ENCODE measurements at places on chromosomes 16 and 17. TPM values are rescaled to one million over a fixed set of nuclear protein-coding genes. Genes with fewer than 3 reads are reported as not detected.

GRCh38 chr17:7001318-7001961, 5.6 kb downstream of the ALOX12 start:
- DNase-seq: no peak
- H3K27me3 ChIP-seq: peaks cover 9% of the 10 kb centered on the region

Gene OMG
- polyA plus RNA-seq: 1.0 TPM

- H3K27ac ChIP-seq: no peak overlapping the region
- H3K4me3 ChIP-seq: no peak overlapping the region
- no peaks in the 10 kb centered on the region for H3K27me3 ChIP-seq
Observed at GRCh38 chr16:13083681-13084080, 182.3 kb downstream of the SHISA9 start.

- peaks cover 12% of the 10 kb centered on the region for H3K4me1 ChIP-seq
- no peaks in the 10 kb centered on the region for H3K27me3 ChIP-seq
- DNase-seq: no peak
- H3K4me3 ChIP-seq: no peak overlapping the region
- no peak overlapping the region for H3K27ac ChIP-seq
Observed at GRCh38 chr16:79559532-79559931, 41.0 kb downstream of the MAF start.

DNA sequence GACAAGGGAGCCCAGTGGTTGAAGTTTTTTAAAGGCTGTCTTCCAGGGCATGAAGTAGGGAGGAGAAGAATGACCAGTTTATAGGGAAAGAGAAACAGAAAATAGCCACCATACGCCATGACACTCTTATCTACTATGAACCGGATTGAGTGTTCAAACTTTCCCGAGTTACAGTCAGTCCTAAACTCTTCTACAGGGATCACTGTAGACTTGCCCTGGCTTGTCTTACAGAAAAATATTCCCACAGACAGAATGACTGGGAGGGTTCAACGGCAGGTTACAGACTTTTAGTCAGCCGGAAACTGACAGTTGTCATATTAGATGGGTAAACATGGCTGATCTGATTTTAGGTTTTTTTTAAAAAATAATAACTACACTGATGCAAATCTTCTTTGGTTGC, 662.5 kb upstream of the SOX9 start:
- no peak for DNase-seq
- H3K36me3 ChIP-seq: no peaks in the 10 kb centered on the region
- no peaks in the 10 kb centered on the region for H3K4me1 ChIP-seq
- no peak overlapping the region for H3K4me3 ChIP-seq
- H3K27me3 ChIP-seq: no peaks in the 10 kb centered on the region
- H3K27ac ChIP-seq: no peak overlapping the region

DNA sequence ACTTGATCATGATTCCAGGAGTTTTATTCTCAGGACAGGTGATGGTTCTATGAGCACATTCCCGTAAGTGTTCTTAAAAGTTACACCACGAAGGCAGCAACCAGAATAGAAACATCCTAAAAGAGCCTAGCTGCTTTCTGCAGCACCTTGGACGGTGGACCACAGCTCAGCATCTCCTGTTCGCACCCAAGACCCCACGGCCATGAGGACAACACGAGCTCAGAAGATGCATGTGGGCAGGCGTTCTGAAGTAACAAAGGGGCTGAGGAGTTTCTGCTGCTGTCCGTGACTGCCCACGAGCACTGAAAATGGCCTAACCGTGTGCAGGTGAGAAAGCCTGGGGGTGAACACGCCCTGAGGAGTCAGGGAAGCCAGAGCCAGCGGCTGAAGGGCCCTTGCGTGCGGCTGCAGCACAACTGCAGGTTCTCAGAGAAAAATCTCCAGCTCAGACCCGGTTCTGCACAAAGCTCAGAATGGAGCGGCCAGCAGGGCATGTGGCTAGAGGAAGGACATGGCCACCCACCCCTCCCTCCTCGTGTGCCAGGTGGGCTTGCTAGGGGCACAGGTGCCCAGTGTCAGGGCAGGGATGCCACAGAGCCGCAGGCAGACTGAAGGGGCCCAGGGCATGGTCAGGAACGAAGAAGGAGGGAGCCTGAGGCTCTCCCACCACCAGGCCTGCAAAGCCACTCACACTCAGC, 10.8 kb upstream of the C16orf95 start:
- H3K4me1 ChIP-seq: no peaks in the 10 kb centered on the region
- no peak for DNase-seq
- H3K27me3 ChIP-seq: no peaks in the 10 kb centered on the region
- no peak overlapping the region for H3K4me3 ChIP-seq
- H3K27ac ChIP-seq: no peak overlapping the region

DNA sequence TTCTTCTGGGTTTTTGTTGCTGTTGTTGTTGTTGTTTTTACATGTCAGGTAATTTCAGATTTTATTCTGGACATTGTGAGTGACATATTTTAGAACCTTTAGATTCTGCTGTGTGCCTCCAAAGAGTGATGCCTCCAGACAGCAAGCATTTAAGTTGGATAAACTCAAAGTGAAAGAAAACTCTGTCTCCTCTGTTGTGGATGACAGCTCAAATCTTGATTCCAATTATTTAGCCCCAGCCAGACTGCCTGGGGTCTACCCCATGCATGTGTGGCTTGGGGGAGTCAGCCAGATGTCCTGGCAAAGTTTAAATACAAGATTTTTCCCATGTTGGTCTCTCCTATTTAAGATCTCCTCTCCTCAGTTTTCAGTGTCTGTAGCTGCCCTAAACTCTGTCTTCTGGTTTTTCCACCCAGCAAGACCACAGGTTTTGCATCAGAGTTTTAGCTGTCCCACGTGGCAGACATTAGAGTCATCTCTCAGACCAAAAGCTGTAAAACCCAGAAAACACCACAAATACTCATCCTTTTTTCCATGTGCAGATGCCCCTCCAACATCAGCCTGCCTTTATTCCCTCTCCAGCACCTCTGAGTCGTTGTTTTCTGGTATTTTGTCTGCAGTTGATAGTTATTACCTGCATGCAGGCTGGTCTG, 19.4 kb upstream of the ZNF469 start:
- no peak overlapping the region for H3K27ac ChIP-seq
- no peaks in the 10 kb centered on the region for H3K4me1 ChIP-seq
- H3K27me3 ChIP-seq: no peaks in the 10 kb centered on the region

- DNase-seq: peak; percentile 7
- H3K4me3 ChIP-seq: peak overlapping the region; percentile 99
- H3K36me3 ChIP-seq: peaks cover 13% of the 10 kb centered on the region
- no peaks in the 10 kb centered on the region for H3K27me3 ChIP-seq
Observed at GRCh38 chr17:60524463-60525327, 1.3 kb downstream of the APPBP2 start.

Gene TP53TG3C
- polyA plus RNA-seq: not detected

DNA sequence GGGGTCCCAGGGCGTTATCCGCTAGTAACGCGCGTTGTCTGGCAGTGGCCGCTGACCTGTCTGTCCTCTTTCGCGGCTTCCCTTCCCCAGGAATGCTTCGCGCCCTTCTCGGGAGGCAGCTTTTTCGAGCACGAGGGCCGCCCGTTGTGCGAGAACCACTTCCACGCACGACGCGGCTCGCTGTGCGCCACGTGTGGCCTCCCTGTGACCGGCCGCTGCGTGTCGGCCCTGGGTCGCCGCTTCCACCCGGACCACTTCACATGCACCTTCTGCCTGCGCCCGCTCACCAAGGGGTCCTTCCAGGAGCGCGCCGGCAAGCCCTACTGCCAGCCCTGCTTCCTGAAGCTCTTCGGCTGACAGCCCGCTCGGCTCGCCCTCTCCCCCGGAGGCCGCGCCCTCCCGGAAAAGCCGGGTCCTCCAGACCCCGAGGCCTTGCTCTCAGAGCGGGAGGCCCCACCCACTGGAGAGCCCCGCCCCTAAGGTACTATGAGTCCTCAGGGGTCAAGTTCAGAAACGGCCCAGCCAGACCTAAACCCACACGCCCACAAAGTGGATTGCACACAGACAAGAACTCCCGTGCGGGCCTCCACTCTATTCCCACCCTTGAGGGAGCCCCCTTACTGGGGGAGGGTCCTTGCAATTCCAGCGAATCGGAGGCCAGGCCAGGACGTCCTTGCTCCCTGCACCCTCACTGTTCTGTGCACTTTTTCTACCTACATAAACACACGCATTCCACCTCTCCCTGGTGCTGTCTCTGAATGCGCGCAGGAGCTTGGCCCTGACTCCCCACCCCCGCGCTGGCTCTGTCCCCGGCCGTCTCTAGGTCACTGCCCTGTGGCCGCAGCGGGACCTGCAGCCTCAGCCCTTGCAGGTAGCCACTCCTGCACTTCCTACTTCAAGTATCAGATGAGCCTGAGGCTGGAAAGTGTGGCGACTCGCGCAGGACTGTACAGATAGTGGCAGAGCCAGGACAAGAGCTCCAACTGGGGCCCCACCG, 5.4 kb upstream of the SLC5A2 start:
- peak; percentile 91 for DNase-seq
- peaks cover 11% of the 10 kb centered on the region for H3K36me3 ChIP-seq
- no peaks in the 10 kb centered on the region for H3K27me3 ChIP-seq
- peaks cover 53% of the 10 kb centered on the region for H3K4me1 ChIP-seq
- H3K27ac ChIP-seq: peak overlapping the region; percentile 95

DNA sequence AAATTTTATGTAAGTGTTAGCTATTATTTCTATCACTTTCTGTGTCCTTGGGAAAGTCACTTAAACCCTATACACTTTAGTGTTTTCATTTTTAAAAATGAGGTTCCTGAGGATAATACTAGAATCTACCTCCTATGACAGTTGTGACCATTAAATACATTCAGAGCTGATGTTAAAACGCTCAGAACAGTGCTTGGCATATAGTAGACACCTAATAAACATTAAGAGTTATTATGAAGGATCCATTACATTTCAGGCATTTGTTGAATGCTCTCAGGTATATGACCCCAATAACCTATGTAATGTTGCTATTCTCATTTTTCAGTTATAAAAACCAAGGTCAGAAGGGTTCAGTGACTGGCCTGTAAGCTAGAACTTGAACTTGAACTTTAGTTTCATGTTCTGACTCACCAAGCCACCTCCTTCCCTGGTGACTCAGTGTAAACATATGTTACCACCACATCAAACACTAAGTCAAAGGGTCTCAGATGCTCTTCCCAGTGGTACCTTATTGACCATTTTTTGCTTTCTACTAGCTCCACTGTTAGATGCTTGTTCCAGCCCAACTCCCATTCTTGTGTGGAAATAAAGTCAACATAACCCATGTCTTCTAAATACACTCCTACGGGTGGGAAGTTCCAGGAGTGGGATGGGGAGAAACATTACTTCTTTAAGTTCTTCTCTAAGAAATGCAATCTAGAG, 47.6 kb downstream of the HSD17B2 start:
- DNase-seq: peak; percentile 78
- H3K27ac ChIP-seq: peak overlapping the region; percentile 71
- H3K27me3 ChIP-seq: no peaks in the 10 kb centered on the region
- H3K4me1 ChIP-seq: peaks cover 25% of the 10 kb centered on the region
- H3K36me3 ChIP-seq: no peaks in the 10 kb centered on the region

GRCh38 chr16:705431-706188, at the start of gene FBXL16:
FBXL16 (minus strand) TSS chr16:705801; CDS start chr16:697405, 8,396 bp downstream.
- H3K4me3 ChIP-seq: peak within 1 kb of the TSS; percentile 4
- peaks cover 91% of the 10 kb centered on the region for H3K27me3 ChIP-seq
- H3K4me1 ChIP-seq: peaks cover 4% of the 10 kb centered on the region
- no peak within 1 kb of the TSS for H3K27ac ChIP-seq
- no peaks in the 10 kb centered on the region for H3K36me3 ChIP-seq

GRCh38 chr17:1100382-1100781, 79.4 kb downstream of the ABR start:
- DNase-seq: no peak
- H3K4me3 ChIP-seq: no peak overlapping the region
- no peak overlapping the region for H3K27ac ChIP-seq

Gene ABCA8
- 16.8 TPM for polyA plus RNA-seq

GRCh38 chr17:80742091-80742490, 197.5 kb downstream of the RPTOR start:
- no peak overlapping the region for H3K27ac ChIP-seq
- no peak overlapping the region for H3K4me3 ChIP-seq
- no peak for DNase-seq
- peaks cover 6% of the 10 kb centered on the region for H3K36me3 ChIP-seq
- H3K4me1 ChIP-seq: no peaks in the 10 kb centered on the region
- H3K27me3 ChIP-seq: no peaks in the 10 kb centered on the region

GRCh38 chr16:2964475-2965336, 631 bp downstream of the KREMEN2 start:
- H3K4me3 ChIP-seq: peak overlapping the region; percentile 13
- H3K4me1 ChIP-seq: peaks cover 32% of the 10 kb centered on the region
- DNase-seq: peak; percentile 56
- H3K27ac ChIP-seq: no peak overlapping the region

GRCh38 chr17:64156670-64157069, 26.7 kb upstream of the ERN1 start:
- no peak overlapping the region for H3K4me3 ChIP-seq
- H3K27me3 ChIP-seq: no peaks in the 10 kb centered on the region
- H3K4me1 ChIP-seq: peaks cover 12% of the 10 kb centered on the region
- DNase-seq: no peak
- peaks cover 52% of the 10 kb centered on the region for H3K36me3 ChIP-seq

GRCh38 chr17:3704931-3705717, 9.2 kb upstream of the P2RX5 start:
- no peak overlapping the region for H3K27ac ChIP-seq
- H3K4me1 ChIP-seq: no peaks in the 10 kb centered on the region
- no peak overlapping the region for H3K4me3 ChIP-seq
- no peak for DNase-seq

- H3K4me3 ChIP-seq: no peak overlapping the region
- H3K36me3 ChIP-seq: no peaks in the 10 kb centered on the region
- H3K4me1 ChIP-seq: no peaks in the 10 kb centered on the region
- H3K27ac ChIP-seq: no peak overlapping the region
- no peak for DNase-seq
Observed at GRCh38 chr17:12866244-12866643, 76.9 kb downstream of the ARHGAP44 start.

GRCh38 chr17:34547453-34548063, 31.8 kb upstream of the TMEM132E start:
- no peaks in the 10 kb centered on the region for H3K4me1 ChIP-seq
- no peaks in the 10 kb centered on the region for H3K36me3 ChIP-seq
- no peak overlapping the region for H3K4me3 ChIP-seq
- no peak overlapping the region for H3K27ac ChIP-seq

Gene GRAPL
- 3.4 TPM for polyA plus RNA-seq

Gene RAP1GAP2
- 21.3 TPM for polyA plus RNA-seq

GRCh38 chr17:81471818-81472456, 40.7 kb downstream of the ACTG1 start:
- no peaks in the 10 kb centered on the region for H3K36me3 ChIP-seq

GRCh38 chr16:27746076-27746855, 196.3 kb downstream of the KATNIP start:
- no peak overlapping the region for H3K27ac ChIP-seq
- H3K4me3 ChIP-seq: no peak overlapping the region
- peaks cover 5% of the 10 kb centered on the region for H3K4me1 ChIP-seq

DNA sequence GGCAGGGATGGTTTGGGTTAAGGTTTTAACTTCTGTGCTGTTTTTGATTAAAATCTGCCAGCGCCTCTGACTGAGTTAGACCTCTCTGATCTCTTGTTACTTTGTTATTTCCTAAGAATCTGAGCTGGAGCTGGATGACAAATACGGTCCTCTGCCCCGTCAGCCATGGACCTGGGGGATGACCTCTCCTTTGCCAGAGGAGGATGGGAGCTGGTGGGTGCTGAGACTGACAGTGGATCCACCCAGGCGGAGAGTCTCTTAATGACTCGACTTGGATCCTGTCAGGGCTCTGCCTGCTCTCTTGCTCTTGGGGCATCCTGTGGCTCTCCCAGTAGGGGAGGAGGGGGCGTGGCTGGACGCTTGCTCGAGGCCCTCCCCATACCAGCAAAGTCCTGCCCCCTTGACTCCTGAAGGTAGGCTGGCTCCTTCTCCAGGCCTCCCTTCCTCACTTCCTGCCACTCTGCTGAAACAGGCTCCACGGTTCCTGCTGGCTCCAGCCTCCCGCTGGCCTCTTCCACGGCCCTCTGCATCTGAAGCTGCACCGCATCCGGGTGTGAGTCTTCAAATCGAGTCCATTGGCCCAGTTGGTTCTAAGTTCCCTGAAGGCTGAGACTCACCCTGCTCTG, 24.8 kb upstream of the MAP3K14 start:
- H3K4me1 ChIP-seq: peaks cover 13% of the 10 kb centered on the region
- H3K27me3 ChIP-seq: no peaks in the 10 kb centered on the region
- DNase-seq: peak; percentile 46

Data from large intestine (tissue), 12 donors.